HuH-7.5 (cell line): ENCODE measurements at places on chromosomes 6 and 20.
A peak's percentile ranks its signal among the peaks of the same experiment; 100 is the strongest.

GRCh38 chr20:44637042-44637441 lies 14.5 kb downstream of the ADA start:
- no peak for DNase-seq

- DNase-seq, result no peak
Measured at GRCh38 chr6:20242397-20242796, 30.1 kb upstream of the MBOAT1 start.

- peak; percentile 50 for DNase-seq
Measured at GRCh38 chr6:36839749-36840431, 646 bp upstream of the CPNE5 start.

GRCh38 chr6:77482981-77483380 lies 19.7 kb upstream of the HTR1B start:
- no peak for DNase-seq

- DNase-seq, result no peak
Measured at GRCh38 chr6:139627091-139627490, 252.6 kb upstream of the CITED2 start.

DNA sequence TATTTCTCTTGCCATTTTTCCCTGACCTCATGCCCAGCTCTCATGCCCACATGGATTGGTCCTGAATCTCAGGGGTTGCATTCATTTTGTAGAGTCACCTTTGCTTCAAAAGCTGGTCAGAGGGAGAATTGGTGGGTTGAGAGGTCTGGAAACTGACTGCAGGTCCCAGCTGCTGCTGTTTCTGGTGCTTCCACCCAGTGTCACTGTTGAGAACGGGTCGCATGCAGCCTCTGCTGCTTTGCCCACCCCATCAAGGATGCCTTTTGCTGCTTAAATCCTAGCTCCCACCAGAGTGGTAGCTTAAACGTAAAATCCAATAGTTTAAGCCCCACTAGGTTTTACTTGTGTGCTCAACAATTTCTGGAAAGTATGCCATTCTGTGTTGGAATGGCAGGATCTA lies 211.4 kb upstream of the TSHZ2 start:
- no peak for DNase-seq

DNA sequence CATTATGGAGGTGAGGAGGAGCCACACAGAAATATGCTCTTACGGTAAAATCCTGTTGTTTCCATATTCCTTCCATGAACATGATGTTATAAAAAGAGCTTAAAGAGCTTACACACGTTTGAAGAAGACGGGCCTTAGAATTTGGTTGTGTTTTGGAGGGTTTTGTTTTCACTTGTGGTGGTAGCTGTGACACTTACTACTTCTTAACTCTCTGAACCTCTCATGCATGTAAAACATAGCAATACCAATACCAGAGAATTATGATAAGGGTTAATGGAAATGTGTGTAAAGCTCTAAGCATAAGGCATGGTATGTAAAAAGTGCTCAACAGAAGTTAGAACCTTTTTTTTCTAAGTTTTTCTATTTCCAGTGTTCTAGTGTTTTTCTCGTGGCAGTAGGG lies 256.1 kb upstream of the KCNQ5 start:
- DNase-seq, result no peak

DNA sequence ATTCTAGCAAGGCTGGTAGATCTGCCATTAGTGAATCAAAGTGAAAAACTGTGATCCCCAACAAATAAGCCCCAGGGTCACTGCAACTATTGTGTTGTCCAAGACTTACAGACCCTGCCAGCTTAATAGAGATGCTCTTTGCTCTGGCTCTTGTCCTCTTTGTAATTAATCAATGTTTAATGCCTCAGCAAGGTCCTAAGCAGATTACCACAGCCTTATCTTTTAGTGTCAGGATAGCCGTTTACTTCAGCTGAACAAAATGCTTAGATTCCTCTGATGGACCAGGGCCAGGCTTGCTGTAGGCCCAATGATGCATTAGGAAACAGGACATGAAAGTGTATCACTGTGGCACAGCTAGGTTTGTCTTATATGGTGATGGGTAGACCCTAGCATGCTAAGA lies 353.3 kb downstream of the HACE1 start:
- DNase-seq, result no peak

- no peak for DNase-seq
Measured at GRCh38 chr6:114194362-114195026, 148.3 kb downstream of the HS3ST5 start.

- DNase-seq, result no peak
Measured at GRCh38 chr6:152634773-152635172, 2.4 kb downstream of the SYNE1 start.

DNA sequence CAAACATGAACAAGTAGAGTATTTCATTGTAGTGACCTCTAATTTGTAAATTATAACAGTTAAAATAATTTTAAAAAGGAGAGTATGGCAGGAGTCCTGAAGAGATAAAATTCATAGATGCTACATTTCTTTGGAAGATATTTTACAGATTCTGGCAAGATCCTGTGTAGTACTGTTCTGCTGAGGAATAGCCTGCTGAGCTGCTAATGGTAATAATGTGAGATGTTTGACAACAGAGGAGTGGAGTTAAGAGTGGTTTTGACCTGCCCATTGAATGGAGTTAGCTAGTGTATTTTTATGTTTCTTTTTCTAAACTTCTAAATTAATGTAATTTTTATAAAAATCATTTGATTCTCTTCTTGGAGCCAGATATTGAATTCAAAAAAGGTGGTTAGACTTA lies 11.8 kb downstream of the CLVS2 start:
- no peak for DNase-seq

DNA sequence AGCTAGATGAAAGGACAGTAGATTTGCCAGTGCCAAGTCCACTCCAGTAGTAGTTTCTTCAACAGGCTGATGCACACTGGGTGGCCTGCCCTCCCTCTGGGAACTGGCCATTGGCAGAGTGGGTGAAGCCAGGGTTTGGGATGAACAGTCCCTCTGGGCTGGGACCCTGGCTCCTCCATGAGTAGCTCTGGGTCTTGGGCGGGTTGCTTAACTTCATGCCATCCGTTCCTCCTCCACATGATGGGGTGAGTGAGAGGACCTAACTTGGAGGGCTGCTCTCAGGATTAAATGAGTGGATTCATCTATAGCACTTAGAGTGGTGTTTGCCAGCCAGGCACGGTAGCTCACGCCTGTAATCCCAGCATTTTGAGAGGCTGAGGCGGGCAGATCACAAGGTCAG lies 47.2 kb downstream of the PLAGL2 start:
- DNase-seq, result no peak

GRCh38 chr6:34360556-34360955 lies 31.9 kb downstream of the NUDT3 start:
- DNase-seq, result no peak

- no peak for DNase-seq
Measured at GRCh38 chr6:69863766-69864165, 2.6 kb upstream of the COL19A1 start.

DNA sequence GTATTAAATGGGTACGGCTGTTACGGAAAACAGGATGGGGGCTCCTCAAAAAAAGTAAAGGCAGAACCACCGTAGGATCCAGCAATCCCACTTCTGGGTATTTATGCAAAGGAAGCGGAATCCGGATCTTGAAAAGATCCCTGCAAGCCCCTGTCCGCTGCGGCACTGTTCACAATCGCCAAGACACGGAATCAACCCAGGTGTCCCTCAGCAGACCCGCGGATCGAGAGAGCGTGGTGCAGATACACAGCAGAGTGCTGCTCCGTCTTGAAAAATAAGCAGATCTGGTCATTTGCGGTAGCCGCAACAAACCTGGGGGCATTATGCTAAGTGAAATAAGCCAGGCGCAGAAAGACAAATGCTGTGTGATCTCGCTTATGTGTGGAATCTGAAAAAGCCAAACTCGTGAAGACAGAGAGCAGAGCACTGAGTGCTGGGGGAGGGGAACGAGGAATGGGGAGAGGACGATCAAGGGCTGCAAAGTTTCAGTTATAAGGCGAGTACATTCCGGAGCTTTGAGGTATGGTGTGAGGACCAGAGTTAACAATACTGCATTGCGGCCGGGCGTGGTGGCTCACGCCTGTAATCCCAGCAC lies 41.3 kb downstream of the NTSR1 start:
- DNase-seq, result no peak

DNA sequence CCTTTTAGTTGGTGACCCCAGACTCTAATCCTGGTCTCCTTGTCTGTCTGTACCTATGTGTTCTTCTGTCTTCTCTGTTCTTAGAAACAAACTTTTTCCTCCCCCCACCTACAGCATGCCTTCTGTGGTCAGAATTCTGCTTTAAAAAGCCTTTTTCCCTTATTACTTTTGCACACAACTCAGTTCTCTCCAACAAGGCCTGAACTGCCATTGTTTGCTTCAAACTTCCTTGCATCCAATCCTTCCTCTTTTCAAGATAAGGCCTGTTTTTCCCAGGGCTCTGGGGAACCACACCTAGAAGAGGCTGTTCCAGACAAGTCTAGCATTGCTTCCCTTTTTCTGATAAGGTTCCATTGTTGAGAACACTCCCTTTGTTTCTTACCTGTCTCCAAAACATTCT lies 22.2 kb upstream of the NCOA3 start:
- DNase-seq, result no peak

- no peak for DNase-seq
Measured at GRCh38 chr6:72083976-72084375, 197.6 kb downstream of the RIMS1 start.

DNA sequence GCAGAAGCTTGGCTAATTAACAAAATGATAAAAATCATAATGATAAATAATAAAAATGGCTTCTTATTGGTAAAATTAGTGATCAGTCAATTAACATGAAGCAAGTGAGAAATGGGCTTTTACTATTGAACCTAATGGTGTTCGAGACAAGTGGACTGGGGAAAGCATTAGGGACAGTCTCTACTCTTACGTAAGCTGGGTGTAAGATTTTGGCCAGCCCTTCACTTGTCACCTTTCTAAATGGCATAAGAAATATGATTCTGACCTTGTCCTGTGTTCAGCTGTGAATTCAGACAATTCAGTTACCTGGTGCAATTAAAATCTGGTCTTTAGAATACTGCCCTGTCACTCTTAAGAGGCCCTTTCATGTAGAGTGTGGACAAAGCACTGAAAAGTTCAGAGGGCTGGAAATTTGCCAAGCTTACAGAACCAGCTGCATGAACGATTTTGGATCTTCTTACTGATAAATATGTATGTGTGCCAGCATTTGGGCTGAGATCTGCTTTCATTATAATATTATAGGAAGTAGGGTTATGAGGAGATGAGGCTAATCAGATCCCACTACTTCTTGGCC lies 115.9 kb downstream of the QRSL1 start:
- DNase-seq, result no peak

DNA sequence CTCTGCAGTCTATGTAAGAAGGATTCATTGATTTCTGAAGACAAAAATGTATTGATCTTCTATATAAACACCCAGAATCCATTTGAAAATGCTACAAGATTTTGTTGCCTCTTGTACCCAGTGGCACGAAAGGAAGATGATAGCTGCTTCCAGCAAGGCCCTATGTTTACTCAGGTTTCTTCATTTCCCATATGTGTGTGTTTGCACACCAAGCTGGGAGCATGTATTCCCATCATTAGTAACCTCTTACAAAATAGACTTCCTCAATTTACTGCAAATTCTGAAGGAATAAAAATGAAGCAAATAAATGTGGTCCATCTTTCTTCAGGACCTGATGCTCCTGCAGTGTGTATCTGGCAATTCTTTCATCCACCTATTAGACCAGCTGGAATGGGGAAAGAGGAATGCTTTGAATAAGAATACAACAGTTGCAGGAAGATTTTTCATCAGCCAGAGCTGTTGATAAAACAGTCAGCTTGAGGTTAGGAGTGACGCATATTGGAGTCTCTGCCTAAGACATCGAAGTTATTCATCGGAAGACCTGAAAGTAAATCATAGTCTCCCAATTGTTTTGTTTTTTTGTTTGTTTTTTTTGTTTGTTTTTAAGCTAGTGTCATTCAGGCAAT lies 132.3 kb downstream of the PDE7B start:
- DNase-seq, result no peak

GRCh38 chr6:150897400-150897943 lies 32.0 kb downstream of the MTHFD1L start:
- no peak for DNase-seq

DNA sequence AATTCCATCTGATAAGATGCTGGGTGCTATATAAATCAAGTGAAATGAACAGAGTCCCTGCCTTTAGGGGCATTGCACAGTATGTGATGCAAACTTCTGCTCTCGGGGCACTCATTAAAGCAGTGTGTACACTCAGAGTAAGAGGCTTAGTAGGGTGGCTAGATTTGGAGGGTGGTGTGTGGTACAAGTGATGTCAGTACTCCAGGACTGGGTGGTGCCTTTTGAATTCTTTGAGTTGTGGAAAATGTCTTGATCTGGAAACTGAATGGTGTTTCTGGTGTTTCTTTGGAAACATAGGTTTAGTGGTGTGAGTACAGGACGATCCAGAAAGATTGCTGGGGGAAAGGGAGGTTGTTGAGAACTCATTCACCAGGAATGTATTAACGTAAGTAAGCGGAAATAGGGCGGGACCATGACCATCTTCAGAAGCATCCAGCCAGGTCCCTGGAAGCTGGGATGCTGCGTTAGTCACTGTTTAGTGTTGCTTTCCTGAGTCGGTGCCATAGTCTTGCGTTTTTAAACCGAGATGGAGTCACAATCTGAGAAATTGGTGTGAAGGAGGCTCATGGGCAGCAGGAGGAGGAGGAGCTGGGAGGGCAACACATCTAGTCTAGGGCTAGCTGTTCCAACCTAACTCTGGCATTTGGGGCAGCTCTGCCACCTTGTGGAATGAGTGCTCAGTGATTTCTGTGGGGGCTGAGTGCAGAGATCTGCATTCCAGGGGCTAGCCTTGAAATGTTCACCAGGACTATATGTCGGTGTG lies 70.3 kb downstream of the SCAND1 start:
- peak; percentile 73 for DNase-seq

DNA sequence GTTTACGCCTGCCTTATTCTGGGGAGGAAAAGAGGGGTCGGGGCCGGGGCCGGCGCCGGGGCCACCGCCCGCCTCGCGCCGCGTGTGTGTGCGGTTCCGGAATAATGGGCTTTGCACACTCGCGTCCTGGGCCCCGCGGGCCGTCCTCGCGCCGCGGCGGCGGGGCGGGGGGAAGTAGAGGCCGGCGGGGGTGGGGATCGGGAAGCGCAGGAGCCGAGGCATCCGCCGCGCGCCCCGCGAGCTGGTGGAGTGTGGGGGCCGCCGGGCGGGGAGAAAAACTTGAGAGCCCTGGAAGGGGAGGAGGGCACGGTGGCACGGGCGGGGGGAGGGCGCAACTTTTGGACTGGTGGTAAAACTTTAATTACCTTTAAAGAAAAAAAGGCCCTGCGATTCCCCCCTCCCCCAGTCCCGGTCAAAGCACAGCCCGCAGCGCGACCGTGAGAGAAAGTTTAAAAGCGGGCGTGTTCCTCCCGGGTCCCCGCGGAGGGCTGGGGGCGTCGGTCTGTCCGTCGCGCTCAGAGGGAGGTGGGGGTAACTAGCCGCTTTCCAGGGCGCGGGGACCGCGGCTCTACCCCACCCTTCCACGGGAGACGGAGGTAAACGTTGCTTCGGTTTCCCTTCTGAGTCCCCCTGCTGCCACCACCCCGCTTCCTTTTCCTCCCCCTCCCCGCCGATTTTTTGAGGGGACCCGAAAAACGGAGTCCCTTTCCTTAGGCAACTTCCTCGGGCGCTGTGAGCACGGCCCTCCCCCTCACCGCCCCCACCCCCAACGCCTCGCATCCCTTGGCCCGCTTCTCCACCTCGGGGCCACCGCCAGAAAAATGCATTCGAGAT lies 1.9 kb downstream of the L3MBTL3 start:
- DNase-seq, result peak; percentile 21

GRCh38 chr6:40804905-40805304 lies 217.7 kb upstream of the LRFN2 start:
- no peak for DNase-seq
